ENCODE measurements at places on chromosomes 3 and 15.

GRCh38 chr3:66338927-66339326 lies 118.1 kb downstream of the SLC25A26 start:
- DNase-seq = no peak

- DNase-seq = no peak
These were observed 38.5 kb downstream of the EXOG start for GRCh38 chr3:38534604-38535003.

DNA sequence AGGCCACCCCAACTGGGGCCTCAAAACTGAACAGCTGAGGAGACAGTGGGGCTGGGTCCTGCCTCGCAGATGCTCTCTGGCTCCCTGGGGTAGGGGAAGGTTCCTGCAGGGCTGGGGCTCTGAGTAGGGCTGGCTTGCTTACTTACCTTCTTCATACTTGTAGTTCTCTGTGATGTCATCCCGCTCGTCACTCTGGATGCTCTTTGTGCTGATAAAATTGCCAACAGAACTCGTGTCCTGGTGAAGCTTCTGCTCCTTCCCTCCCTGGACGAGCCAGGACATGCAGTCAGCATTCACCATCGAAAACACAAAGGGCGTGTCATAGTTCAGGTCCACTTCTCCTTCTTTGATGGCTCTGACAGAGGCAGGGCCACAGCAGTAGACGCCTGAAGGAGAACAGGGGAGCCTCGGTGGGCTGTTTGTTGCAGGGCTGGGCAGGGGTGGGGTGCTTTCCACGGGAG lies 17.9 kb upstream of the EPB42 start:
- no peak for DNase-seq

DNA sequence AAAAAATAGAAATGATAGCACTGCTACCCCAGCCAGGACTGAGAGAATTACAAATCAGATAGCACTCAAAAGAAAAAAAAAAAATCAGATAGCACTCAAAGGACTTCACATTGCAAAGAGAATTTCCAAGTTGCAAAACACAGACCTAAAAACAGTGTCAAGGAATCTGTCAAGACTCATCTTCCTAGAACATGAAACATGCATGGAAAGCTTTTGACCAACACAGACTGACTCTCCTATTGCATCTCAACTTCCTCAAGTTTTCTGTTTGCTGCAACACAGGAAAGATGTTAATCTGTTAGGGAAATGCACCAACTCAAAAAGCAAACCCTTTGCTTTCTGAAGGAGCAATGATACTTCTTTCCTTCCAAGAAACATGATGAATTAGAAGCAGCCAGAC lies 42.3 kb downstream of the RAB27A start:
- no peak for DNase-seq

GRCh38 chr15:38005953-38006808 lies 71.7 kb downstream of the TMCO5A start:
- DNase-seq = no peak

- peak; percentile 20 for DNase-seq
These were observed 54.0 kb downstream of the TIPARP start for GRCh38 chr3:156728267-156728985.

DNA sequence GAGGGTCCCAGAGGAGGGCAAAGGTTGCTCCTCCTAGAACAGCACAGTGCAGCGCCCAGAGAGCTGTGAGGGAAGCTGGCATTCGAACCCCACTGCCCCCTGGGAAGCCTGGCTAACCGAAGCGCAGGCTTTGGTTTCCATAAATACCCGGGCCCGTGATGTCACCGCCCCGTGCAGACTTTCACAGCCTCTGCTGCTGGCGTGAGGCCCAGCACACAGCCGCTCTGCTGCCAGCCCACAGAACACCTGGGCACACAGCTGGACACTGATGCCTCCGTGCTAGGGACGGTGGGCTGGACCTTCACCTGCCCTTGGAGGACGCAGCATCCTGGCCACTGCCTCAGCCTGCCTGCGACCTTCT lies 1.0 kb downstream of the IQSEC1 start:
- DNase-seq = peak; percentile 33

DNA sequence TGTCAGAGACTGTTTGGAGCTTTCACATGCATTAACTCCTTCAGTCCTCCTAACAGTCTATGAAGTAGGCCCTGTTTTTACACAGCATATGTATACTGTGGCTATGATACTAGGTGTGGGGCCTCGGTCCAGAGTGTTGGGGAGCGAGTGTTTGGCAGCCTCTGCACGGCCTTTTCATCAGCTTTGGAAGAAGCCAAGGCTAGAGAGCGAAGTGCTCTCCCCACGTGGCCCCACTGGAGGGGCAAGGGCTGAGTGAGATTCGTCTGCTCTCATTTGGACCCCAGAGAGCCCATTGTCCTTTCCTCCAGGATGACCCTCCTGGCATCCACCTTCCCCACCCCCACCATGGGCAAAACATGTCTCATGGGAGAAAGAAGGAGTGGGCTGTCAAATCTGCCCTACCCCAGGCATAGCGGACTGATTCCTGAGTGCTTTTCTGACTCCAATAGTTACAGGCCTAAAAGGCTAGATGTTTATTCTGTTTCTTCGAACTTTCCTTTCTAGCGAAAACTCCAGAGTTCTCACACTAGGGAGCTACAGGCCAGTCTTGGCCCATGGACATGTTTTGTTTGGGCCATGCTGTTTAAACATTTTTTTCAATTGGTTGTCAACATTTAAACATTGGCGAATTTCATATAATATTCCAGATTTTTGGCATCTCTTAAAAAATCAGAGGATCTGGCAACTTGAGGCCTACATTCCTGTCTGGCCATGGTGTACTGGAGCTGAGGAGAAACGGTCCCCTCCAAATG lies 76.0 kb downstream of the EEFSEC start:
- DNase-seq = no peak

DNA sequence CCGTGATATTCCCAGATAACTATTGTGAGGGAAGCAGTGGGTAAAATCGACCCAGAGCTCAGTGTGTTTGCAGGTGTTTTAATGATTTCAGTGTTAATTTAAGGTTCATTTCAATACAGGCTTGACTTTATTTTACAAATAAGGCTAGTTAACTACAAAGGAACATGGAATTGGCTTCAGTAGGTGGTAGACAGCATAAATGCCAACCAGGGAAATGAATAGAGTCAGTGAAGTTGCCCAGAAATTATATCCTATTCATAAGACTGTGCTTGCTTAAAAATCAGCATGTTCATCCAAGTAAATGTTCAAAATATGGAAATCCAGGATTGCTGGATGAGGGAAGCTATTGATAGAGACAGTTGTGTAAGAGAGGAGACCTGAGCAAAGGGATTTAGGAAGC lies 66.1 kb downstream of the LARS2 start:
- no peak for DNase-seq

DNA sequence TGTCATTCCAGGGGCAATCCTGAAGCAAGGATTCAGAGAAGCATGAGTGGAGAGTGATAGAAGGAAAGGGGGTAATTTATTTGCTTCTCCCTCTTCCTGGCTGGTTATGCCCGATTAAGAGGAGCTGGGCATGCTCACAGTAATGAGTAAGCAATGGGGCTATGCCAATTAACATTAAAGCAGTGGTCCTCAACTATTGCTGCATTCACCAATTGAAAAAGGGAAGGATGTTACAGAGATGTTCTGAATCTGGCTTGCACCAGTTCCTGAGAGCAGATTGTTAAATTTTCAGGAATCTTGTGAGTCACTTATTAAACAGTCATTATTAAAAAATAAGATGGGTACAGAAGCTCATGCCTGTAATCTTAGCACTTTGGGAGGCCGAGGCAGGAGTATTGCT lies 85.9 kb upstream of the ZBTB20 start:
- no peak for DNase-seq

GRCh38 chr3:120022729-120023128 lies 71.5 kb downstream of the GSK3B start:
- no peak for DNase-seq

GRCh38 chr3:54122324-54123002 lies at the start of gene CACNA2D3:
Gene CACNA2D3 (plus strand): TSS chr3:54122552.
- peak; percentile 16 for DNase-seq

- DNase-seq = no peak
These were observed 278.8 kb upstream of the GADL1 start for GRCh38 chr3:31173118-31173718.

GRCh38 chr3:194814878-194815357 lies 129.2 kb downstream of the FAM43A start:
- no peak for DNase-seq

DNA sequence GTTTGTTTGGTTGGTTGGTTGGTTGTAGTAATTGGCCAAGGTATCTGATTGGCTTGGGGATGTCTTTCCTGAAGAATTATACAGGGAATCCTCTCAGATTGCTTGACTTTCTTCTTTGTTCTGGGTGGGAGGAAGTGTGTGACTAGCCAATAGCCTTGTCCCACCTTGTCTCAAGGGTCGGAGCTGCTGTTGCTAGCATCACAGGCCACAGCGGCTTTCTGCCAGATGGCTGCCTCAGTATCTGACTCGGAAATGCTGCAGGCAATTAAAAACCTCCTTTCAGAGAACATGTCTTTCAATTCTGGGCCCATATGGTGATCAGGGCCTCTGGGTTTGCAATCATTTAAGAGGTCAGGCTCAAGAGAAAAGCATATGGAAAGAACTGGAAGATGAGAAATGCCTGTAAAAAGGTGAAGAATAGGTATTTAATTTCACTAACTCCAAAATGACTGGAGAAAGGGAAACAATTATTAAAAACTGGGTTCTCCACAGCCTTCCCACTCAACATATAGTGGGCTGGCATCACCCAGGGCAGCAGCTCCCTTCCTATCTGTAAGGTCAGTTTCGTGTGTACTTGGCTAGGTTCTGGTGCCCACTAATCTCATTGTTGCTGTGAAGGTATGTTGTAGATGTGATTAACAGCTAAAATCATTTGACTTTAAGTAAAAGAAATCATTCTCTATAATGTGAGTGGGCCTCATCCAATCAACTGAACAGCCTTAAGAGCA lies 32.4 kb downstream of the TGFBR2 start:
- no peak for DNase-seq

- DNase-seq = no peak
These were observed 34.5 kb downstream of the RAB27A start for GRCh38 chr15:55254916-55255679.

DNA sequence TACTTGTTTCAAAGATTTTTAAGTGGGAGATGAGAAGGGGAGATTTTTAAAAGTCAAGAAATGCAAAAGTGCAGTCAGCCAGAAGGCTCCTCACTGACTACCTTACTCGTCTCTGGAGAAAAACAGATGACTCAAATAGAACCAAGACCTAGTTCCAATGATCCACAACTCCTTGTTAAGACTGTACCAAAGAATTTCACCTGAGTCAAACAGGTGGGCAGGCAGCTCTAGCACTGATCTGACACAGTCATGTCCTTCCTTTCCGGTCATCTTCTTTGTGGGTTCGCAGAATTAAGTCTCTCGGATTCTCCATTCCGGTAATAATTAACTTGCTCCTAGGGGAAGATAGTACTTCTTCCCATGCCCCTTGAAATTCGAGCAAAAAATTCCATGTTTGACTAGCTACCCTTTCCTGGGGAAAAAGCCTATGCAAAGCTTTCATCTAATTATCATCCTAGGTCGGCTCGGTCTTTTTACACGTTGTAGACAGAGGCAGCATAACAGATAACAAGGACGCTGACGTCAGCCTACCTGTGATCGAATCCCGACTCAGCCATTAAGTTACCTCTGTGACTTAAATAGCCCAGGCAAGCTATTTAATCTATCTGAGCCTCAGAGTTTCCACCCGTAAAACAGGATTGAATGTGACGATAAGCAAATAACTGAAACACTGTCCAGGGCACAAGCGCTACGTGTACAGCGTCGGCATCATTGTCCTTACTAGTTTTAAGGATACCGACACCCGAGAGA lies 758 bp downstream of the SELENOK start:
- DNase-seq = peak; percentile 20

DNA sequence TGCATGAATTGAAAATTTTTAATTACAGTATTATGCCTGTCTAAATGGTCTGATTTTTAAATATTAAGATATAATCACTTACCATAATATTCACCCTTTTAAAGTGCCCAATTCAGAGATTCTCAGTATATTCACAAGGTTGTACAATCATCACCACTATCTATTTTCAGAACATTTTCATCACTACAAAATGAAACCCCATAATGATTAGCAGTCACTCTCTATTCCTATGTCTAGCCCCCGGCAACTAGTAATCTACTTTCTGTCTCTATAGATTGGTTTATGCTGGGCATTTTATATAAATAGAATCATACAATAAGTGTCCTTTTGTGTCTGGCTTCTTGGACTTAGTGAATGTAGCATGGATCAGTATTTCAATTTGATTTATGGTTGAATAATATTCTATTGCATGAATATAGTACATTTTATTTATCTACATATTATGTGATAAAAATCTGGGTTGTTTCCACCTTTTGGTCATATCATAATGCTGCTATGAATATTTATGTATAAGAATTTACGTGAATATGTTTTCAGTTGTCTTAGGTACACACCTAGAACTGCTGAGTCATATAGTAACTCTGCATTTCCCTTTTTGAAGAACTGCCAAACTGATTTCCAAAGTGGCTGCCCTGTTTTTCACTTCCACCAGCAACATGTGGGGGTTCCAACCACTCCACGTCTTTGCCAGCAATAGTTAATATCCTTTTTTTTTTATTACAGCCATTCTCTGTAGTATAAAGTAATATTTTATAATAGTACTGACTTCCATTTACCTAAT lies 485.7 kb upstream of the ZNF385D start:
- DNase-seq = no peak

GRCh38 chr3:130932979-130933378 lies 39.1 kb downstream of the ATP2C1 start:
- DNase-seq = no peak

DNA sequence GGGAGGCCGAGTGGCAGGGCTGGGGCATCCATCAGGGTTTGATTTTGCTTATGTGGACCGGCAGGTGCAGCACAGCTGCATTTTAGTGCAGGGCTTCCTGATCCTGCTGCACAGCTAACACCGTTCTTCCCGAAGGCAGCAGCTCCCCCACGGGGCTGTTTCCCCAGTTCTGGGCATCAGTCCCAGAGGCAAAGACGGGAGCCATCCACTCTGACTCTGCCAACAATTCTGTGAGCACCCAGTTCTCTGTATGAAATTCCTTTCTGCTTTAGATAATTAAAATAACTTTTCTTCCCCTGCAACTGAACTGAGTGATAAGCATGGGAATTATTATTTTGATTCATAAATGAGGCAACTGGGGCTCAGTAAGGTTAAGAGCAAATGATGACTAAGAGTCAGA lies 262.9 kb upstream of the ATP10A start:
- no peak for DNase-seq

GRCh38 chr15:39438260-39438659 lies 142.6 kb upstream of the THBS1 start:
- no peak for DNase-seq

- no peak for DNase-seq
These were observed 6.9 kb downstream of the SELENOT start for GRCh38 chr3:150609988-150610387.

DNA sequence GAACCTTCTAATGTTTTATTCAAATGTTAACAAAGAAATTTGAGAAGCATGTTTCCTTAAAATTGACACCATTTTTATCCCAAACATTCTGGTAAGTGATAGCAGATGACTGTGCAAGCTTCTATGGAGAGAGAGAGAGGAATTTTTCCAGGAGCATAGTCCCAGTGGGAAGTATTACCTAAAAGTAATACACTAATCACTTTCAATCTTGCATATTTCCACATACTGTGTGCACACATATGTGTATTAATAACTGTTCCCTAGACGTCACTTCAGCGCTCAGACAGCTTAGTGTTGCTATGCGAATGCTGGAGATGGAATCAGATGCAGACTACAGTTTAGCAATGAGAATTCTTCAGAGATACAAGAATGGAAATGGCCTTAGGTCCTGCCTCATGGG lies 424.3 kb upstream of the TPRG1 start:
- DNase-seq = no peak

GRCh38 chr3:55969634-55970033 lies 482.5 kb upstream of the WNT5A start:
- no peak for DNase-seq

GRCh38 chr3:15324379-15324808 lies 8.0 kb downstream of the SH3BP5 start:
- no peak for DNase-seq

GRCh38 chr3:128505771-128506170 lies 12.8 kb upstream of the GATA2 start:
- no peak for DNase-seq
